ENCODE measurements at places on chromosomes 7 and 10.

- no peak for DNase-seq
Measured at GRCh38 chr7:138610671-138611170, 90.4 kb downstream of the SVOPL start.

GRCh38 chr10:51629934-51630639, 69.3 kb downstream of the CSTF2T start:
- no peak for DNase-seq

DNA sequence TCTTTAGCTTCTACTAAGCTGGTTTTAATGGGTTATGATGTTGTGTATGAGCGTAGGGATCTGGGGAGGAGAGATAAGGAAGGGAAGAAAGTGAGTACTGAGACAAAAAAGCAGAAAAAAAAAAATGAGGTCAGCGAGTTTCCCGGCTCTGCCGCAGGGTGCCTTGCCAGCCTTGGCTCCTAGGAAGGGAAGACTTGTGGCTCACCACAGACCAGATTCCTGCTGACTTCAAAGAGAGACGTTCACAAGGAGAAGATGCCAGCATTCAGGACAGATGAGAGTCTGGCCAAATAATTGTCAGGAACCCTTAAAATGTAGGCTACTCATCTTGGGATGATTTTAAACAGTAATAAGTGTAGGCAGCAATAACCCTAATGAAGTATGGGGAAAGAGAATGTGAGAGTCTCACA, 11.4 kb upstream of the FAS start:
- DNase-seq = no peak

DNA sequence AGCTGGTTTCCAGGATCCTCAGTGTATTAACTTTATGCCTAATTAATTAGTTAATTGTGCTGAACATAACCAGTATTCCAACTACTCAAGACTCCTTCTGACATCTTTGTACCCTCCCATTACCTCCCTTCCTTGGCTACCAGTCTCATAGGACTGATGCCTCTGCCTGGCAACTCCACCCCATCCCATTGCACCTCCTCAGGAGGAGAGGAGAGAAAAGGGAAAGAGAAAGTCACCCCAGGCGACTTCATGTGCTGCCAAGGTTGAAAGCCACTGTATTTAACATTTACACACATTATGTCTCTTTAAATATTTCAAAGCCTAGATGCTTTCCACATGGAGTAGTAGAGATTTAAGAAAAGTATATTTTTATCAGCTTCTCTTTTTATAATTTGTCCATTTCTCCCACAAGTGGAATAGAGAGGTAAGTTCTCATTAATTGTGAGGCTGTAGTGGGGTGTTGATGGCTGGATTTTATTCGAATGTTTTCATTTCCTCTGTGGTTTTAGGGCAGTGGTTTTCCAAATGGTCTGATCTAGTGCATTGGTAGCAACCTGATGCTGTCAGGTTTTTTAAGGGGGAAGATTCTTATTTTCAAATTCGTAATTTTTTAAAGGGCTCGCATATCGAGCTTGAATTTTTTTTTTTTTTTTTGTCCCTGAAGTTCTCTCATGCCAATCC, 148.0 kb downstream of the BICC1 start:
- DNase-seq = no peak

- peak; percentile 89 for DNase-seq
Measured at GRCh38 chr7:107538001-107538400, 25.7 kb downstream of the COG5 start.

GRCh38 chr10:52977581-52977980, 205.0 kb upstream of the MBL2 start:
- no peak for DNase-seq

- DNase-seq = no peak
Measured at GRCh38 chr10:119597405-119598186, 832 bp upstream of the TIAL1 start.

GRCh38 chr10:124092860-124093773, at the start of gene CHST15:
Gene CHST15, minus strand, starts transcription at chr10:124093598. Its CDS starts 47,386 bp downstream, at chr10:124046212.
- DNase-seq = no peak

GRCh38 chr7:137834552-137834951, 12.2 kb downstream of the DGKI start:
- DNase-seq = no peak

DNA sequence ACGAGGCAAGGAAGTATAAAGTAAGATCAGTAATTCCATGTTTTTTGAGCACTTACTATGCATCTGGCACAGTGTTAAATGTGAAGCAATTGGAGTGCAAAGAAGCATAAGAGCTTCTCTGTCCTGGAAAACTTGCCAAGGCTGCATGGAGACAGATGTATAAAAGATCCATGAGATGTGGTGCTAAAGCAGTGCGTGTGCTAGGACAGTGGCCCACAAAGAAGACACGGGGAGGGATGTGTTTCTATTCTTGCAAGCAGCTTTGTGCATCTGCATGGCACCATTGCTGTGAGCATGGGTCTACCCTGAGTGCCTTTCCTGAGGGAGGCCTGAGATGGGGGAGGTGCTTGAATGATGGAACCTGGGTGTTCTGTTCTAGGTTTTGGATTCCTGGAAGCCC, 5.1 kb upstream of the CDHR3 start:
- DNase-seq = no peak

DNA sequence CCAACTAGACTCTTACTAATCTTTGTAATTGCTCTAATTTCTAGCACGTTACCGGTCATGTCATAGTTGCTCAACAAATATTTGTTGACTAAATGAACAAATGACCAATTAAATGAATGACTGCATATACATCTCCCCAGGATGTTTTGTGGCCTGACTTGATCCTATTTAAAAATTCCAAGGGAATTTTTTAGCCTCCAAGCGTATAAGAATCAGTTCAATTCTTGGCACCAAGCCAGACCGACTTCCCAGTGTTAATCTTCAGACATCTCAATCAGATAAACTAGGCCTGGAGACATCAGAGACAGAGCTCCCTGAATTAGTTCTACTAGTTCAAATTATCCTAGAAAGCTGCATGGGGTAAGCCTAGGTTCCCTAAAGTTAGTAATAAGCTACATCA, 96.0 kb downstream of the GSAP start:
- DNase-seq = no peak

DNA sequence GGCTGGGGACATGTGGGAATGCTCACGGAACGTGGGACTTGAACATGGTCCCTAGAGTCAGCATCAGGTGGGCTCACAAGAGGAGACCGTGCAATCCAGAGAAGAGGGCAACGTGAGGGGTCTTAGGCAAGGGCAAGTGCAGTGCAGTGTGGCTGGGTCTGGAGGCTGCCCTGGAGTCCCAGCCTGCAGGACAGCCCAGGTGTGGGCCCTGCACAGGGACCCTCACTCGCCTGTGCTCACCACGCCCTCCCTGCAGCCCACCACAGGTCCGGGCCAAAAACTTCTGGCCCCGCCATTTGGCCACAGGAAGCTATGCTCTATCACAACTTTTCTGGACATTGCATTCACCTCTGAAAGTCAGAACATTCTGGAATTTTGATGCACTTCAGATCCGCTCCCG, 133.5 kb downstream of the PAXIP1 start:
- no peak for DNase-seq

DNA sequence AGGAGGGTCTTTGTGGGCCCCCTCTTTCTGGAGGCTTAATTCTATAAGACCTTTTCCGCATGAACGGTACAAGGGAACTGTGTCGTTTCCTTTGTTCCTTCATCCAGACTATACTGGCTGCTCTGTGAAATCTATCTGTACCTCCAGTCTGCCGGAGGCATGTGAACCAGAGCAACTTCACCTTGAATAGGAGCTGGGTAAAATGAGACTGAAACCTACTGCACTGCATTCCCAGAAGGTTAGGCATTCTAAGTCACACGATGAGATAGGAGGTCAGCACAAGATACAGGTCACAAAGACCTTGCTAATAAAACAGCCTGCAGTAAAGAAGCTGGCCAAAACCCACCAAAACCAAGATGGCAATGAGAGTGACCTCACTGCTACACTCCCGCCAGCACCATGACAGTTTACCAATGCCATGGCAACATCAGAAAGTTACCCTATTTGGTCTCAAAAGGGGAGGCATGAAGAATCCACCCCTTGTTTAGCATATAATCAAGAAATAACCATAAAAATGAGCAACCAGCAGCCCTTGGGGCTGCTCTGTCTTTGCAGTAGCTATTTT, 36.8 kb upstream of the INPP5F start:
- DNase-seq = no peak

- DNase-seq = no peak
Measured at GRCh38 chr10:101485681-101486554, 102.1 kb downstream of the POLL start.

GRCh38 chr10:3778692-3779157, 6.3 kb downstream of the KLF6 start:
- no peak for DNase-seq

DNA sequence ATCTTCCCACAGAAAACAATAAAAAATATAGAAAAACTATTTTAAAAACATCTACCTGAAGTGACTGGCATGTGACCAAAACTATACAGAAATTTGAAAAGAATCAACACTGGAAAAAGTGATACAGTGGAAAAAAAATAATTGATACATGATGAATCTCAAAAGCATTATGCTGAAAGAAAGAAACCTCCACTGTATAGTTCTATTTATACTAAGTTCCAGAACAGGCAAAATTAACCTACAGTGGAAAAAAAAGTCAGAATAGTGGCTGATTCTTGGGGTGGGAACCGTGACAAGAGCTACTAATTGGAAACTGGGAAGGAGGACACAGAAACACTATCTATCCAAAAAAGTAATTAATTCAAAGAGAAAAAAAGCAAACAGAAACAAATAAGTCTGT, 14.9 kb downstream of the RTKN2 start:
- DNase-seq = no peak

DNA sequence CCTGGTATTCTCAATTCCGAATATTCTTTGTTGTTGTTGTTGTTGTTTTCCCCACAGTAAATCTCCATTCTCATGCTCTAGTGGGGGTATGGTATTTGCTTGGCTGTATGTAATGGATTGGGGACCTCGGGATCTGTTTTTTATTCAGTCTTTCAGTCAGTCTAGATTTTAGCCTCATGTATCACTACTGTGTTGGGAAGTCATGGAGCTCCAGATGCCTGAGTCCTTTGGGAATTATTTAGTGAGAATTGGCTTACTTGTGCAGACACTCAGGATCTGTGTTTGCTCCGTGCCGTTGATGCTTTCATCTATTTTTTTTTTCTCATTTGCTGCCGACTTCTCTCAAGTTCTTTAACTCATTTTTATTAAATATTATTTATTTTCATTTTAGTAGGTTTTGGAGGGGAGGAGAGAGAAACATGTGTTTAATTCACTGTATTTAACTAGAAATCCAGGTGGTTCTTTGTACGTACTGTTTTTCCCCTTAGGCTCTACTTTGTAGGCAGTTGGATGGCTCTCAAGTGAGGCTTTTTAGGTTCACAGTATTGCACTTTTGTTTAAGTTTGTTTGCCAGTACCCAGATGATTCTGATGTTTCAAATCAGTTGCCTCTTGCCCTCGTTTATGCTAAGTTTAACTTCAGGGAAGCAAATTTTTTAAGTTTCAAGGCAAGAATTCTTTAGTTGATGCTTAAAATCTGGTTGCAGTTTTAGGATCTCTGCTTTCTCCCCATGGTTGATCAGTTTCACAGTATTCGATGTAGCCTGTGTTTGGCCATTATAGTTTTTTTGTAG, 36.9 kb downstream of the ZNRF2 start:
- no peak for DNase-seq

DNA sequence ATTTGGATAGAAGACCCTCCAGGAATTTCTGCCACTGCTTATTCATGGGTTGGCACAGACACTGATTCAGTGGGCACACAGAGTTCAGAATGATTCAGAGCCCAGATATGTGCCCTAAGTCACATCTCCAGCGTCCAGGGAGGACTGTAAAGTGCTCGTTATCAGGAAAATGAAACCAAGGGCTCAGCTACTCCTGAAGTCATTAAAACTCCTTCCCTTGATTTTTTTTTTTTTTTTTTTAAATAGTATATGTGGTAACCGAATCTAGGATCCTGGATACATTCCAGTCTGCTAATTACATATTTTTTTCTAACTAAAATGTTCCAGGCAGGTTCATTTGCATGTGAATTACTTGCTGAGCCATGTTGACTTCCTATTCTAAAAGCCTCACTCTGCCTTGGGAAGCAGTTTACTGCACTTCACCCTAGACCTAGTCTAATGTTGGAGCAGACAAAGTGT, 34.7 kb downstream of the MET start:
- no peak for DNase-seq

DNA sequence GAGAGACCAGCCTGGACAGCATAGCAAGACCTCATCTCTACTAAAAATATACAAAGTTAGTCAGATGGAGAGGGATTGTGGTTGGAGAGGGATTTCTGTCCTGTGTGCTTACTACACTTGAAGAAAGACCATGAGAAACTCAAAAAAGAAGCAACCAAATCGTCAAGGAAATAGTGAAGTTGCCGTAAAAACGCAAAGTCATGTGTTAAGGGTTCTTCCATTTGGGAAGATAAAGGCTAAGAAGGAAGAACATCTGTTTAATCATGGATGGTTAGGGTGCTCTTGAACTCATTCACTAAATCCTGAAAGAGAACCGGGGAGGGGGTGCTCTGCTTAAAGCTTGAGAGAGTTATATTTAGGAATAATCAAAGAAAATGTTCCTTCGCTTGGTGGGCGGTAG, 59.8 kb upstream of the KDM7A start:
- no peak for DNase-seq

GRCh38 chr7:26071622-26072456, 80.2 kb upstream of the NFE2L3 start:
- DNase-seq = no peak

All from NCI-H774 (cell line).